ENCODE measurements at places on chromosomes 13 and 19. TPM values are rescaled to one million over a fixed set of nuclear protein-coding genes. Genes with fewer than 3 reads are reported as not detected.

Gene FGF22
- total RNA-seq = 0.65 TPM

DNA sequence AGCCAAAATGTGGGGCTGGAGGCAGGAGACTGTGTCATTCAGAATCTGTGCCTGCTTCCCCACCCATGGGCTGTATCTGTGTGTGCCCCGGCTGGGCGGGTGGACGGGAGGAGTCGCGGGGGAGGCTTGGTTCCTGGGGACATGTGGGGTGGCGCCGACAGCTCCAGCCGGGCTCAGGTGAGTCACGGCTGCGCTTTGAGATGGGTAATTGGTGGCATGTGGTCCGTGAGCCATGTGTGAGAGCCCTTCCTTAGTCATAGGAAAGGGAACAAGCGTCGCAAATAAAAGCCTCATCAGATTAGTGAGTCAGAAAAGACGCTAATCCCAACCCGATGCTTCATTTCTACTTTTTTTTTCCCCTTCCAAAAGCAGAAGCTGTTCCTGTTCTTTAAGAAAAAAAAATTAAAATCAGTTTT is 118.6 kb upstream of the ZNF536 start:
- no peak for DNase-seq

GRCh38 chr13:42101821-42102585 is 53.6 kb downstream of the DGKH start:
- no peak for DNase-seq

- no peak for DNase-seq
Observed at GRCh38 chr13:56864451-56864850, 276.3 kb upstream of the PRR20A start.

Gene ZNF415
- total RNA-seq = 1.2 TPM

DNA sequence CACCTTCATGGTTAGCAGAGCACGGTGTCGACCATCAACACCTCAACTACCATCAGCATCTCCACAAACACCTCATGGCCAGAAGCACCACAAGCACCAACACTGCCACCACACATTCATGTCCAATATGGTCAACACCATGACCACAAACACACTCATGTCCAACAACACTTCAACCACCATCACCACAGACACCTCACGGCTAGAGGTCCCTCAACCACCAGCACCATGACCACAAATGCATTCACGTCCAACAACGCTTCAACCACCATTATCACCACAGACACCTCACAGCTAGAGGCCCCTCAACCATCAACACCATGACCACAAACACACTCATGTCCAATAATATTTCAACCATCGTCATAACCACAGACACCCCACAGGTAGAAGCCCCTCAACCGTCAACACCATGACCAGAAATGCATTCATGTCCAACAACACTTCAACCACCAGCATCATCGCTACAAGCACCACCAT is 10.2 kb downstream of the TRAPPC5 start:
- no peak for DNase-seq

Gene PSG2
- total RNA-seq = not detected

- no peak for DNase-seq
Observed at GRCh38 chr19:8461891-8462290, 17.1 kb downstream of the HNRNPM start.

DNA sequence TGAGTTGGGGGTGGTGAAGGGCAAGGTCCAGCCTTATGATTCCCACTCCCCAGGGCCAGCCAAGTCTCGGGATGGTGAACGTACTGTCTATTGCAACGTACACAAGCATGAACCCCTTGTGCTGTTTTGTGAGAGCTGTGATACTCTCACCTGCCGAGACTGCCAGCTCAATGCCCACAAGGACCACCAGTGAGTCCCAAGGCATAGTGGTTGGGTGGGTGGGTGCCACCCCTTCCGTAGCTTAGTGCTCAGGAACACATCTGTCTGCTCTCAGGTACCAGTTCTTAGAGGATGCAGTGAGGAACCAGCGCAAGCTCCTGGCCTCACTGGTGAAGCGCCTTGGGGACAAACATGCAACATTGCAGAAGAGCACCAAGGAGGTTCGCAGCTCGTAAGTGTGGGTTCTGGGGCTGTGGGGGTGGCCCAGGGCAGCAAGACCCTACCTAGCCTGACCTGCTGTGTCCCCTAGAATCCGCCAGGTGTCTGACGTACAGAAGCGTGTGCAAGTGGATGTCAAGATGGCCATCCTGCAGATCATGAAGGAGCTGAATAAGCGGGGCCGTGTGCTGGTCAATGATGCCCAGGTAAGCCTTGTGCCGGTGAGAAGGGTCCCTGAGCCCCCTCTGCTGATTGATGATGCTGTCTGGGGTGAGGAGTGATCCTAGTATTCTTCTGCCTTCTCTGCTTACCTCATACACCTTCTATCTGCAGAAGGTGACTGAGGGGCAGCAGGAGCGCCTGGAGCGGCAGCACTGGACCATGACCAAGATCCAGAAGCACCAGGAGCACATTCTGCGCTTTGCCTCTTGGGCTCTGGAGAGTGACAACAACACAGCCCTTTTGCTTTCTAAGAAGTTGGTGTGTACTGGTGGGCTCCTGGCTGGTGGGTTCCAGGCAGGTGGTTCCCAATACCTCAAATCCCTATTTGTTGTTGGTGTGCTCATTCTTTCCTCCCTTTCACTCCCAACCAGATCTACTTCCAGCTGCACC is 3.8 kb downstream of the TRIM28 start:
- DNase-seq = no peak

Gene SHISA7
- not detected for total RNA-seq

DNA sequence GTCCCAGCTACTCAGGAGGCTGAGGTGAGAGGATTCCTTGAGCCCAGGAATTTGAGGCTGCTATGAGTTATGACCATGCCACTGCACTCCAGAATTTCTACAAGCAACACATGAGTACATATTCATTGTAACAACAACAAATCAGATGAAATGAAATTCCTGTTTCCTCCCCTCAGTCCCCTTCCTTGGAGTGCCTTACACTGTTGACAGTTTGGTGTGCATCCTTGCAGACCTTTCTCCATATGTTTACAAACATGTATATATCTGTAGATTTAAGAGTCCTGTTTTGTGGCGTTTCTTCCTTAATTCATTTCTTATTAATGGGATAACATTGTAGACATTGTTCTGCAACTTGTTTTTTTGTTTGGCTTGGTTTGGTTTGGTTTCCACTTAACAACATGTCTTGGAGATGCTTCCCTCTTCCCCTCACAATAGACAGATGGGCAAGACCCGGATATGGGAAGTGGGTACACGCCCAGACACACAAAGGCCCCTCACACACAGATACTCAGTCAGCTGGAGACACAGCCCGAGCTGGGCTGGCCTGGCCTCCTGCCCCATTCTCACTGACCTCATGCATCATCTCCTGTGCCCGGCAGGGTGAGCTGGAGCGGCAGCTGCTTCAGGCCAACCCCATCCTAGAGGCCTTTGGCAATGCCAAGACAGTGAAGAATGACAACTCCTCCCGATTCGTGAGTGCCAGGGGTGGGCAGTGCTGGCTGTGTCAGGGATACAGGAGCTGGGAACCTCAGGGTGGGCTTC is 21.7 kb downstream of the MYH14 start:
- DNase-seq = no peak

DNA sequence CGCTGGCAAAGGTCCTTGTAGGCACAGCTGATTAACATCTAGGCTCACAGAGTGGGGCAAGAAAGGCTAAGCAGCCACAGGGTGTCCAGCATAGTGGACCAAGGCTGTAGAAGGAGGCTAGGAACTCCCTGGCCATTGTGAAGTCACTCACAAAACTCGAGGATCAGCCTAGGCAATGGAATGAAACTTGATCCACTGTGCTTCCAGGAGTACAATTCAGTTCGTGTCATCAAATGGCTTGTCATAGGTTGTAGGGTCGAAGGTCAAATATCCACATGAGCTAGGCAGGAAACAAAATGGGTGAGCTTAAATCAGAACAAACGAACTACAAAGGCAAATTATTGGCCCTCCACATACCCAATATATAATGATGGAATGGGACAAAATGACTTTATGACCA is 4.4 kb upstream of the FAM187B start:
- no peak for DNase-seq

DNA sequence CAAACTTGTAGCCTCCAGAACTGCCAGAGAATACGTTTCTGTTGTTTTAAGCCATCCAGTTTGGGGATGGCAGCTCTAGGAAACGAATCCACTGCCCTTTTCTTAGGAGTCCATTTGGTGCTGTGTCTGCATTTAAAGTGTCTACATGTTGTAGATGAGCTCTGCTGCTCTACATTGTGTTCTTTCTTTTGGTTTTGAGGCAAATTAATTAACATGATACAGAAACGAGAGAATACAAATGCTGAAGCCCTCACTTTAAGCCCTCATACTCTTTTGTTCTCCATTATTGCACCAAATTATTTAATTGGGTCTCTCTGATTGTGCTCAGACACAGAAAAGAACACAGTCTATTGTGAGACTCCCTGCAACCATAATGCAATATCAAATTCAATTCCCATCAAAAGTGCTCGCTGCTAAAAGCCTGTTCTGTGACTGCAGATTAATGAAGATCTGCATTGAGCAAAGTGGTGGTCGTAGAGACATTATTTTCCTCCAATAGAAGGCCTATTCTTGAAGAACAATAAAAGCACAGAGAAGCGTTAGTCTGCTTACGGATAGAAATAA is 166.3 kb upstream of the SOX21 start:
- DNase-seq = no peak

GRCh38 chr19:57748029-57748428 is 1.4 kb downstream of the ZNF776 start:
- no peak for DNase-seq

GRCh38 chr19:48508729-48509411 is 2.8 kb downstream of the LMTK3 start:
- peak; percentile 9 for DNase-seq

Gene ZNF221
- total RNA-seq = 0.25 TPM

GRCh38 chr13:38002606-38003005 is 133.0 kb upstream of the TRPC4 start:
- DNase-seq = no peak

DNA sequence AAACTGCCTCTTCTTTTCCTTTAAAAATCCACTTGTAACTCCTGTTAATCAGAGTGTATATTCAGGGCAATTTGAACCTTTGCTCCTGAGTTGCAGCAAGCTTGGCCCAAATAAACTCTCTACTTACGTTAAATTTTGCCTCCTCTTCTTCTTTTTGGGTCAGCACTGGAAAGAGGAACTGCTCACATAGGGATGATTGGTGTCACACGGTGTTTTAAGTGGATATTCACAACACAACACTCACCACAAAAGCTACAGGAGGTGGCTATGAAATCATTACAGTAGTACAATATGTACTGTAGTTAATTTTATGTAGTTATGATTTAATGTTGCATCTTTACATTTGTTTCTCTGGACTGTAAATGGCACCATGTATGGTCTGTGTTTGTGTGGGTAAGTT is 96.8 kb upstream of the DOCK9 start:
- no peak for DNase-seq

Gene HOMER3
- not detected for total RNA-seq

GRCh38 chr19:55165952-55166529 is 372 bp downstream of the DNAAF3 start:
- peak; percentile 51 for DNase-seq

- no peak for DNase-seq
Observed at GRCh38 chr19:55675661-55676354, 782 bp downstream of the EPN1 start.

GRCh38 chr13:85508683-85509329 is 290.4 kb downstream of the SLITRK6 start:
- no peak for DNase-seq

Gene IGFL2
- not detected for total RNA-seq

Gene EHD2
- total RNA-seq = not detected

DNA sequence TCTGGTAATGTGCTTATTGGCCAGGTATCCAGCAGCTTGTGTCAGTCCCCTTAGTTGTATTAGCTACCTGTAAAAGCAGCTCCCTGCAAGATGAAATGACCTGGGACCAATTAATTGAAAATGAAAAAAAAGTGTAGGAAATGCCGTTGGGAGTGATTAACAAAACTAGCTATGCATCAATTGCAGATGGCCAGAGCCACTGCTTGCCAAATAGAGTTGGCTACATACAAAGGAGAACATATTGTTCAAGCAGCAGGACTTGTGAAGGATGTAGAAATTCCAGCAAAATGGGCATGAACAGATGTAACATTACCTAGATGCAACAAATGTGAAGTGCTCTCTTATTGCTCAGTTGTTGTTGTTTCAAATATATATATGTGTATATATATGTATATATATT is 300.5 kb downstream of the PCDH17 start:
- no peak for DNase-seq

DNA sequence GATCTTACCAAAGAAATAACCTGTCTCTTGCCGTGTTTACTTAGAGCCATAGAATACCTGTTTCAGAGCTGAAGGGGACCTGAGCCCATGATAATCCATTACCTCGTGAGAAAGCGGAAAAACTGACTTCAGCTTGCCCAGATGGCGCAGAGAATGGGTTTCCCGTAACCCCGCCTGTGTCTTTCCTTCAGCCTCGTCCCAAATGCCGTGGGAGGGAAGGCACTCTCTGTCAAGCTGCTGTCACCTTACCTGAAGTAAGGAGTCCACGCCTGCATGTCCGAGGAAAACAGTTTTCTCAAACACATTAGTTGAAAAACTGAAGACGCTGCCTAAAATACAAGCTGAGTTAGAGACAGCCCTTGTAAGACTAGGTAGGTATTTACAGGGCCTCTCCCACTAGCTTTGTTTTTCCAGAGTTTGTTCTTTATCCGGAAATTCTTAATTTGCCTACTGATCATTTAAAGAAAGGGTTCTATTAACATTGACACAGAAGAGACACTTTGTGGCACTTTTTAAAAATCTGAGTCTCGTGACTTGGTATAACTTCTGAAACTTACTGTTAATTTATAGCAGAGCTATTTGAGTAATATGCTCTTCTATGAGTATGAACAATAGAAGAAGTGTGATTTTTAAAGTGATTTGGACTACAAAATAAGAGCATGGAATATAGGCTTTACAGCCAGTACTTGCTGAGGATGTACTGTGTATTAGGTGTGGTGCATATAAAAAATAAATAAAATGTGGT is 1.3 kb upstream of the INTS6 start:
- DNase-seq = peak; percentile 22

DNA sequence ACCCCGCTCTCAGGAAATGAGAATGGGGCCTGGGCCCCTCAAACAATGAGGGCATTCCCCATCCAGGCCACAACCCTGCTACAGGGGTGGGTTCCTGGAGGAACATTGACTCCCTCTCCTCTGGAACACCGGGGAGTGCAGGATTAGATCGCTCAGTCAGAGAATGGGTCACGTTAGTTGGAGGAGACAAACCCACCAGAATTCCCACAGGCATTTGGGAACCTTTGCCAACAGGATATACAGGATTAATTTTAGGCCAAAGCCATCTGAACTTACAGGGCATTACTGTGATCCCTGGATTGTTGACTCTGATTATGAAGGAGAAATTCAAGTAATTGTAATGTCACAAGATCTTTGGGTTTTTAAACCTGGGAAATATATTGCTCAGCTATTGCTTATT is 2.6 kb downstream of the ERVK3-1 start:
- DNase-seq = no peak

Gene ADM5
- 1.2 TPM for total RNA-seq

Gene TMEM59L
- total RNA-seq = not detected

GRCh38 chr19:1171755-1172352 is 2.2 kb downstream of the SBNO2 start:
- DNase-seq = no peak

DNA sequence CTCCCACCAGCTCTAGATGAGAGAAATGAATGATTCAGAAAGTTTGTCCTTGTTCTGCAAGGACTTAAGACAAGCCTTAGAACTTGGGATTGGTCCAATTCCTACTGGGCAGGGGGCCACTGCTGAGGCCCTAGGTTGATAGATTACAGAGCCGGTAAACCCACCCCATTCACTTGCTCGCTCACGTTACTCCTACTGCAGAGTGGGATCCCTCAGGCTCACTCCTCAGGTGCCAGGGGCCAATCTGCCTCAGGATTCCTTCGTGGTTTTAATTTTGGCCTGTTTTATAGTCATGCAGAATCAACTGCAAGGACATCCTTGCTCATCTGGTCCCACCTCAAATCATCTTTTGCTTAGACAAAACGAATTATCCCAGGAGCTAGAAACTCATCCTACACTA is 59.0 kb downstream of the SERP2 start:
- DNase-seq = no peak

Data from CD8-positive, alpha-beta T cell (primary cell).